ENCODE measurements at places on chromosomes 7 and 10.

- no peak for DNase-seq
Measured at GRCh38 chr10:62585211-62585775, 211.1 kb downstream of the ZNF365 start.

- DNase-seq, result no peak
Measured at GRCh38 chr7:44045226-44046014, 918 bp downstream of the DBNL start.

GRCh38 chr10:28970231-28970630 is 292.9 kb downstream of the BAMBI start:
- DNase-seq, result no peak

- no peak for DNase-seq
Measured at GRCh38 chr10:52318822-52319464, 4.9 kb downstream of the DKK1 start.

DNA sequence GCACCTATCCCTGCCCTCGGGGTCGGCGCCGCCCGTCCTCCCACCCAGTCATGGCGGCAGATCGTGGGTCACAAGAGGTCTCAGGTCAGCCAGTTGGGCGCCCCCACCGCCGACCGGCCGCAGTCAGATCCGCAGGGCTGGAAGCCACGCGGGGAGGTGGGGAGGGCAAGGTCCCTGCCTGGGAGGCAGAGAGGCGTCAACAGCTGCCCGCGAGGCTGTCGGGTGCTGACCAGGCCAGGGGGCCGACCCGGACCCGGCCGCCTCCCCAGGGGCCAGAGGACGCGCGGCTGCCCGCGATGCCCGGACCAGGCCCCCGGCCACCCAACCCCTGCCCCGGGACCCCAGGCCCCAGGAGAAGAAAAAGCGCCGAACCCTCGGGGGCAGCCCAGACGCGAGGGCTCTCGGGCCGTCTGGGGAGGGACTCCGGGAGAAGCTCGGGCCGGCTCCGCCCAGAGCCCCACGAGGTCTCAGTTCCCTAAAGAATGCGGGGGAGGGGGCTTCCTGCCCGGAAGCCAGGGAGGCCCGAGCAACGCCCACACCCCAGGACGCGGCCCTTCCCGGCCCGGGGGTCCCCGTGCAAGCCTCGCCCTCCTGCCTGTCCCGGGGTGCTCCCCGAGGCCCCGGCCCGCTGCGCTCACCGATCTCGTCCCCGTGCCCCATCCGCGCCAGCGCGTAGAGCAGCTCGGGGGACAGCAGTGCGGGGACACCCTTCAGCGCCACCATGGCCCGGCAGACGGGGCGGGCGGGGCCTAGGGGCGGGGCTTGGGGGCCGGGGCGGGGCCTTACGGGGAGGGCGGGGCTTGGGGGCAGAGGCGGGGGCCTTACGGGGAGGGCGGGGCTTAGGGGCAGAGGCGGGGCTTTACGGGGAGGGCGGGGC is at the start of gene FUOM:
TSS of gene FUOM (minus strand) at position 735 of the 877 bp plus-strand sequence. CDS start at position 723, 12 bp downstream.
- DNase-seq, result no peak

- DNase-seq, result no peak
Measured at GRCh38 chr7:158541346-158542010, 46.1 kb downstream of the PTPRN2 start.

DNA sequence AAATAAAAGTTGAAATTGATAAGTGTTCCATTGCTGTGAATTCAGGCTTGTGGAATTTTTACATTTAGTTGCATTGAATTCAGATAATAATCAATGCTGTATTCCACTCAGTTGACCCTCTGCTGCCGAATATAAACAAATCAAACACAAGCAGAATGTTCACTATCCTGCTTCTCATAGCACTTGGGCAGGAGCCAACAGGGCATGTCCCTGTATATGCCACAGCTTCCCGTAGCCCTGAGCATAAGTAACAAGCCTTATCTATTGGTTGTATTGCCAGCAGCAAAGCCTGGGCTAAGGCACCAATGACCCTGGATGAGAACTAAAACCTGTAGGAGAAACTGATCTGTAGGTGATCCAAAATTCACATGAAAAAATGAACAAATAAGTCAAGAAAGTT is 145.9 kb downstream of the ARHGAP12 start:
- DNase-seq, result no peak

DNA sequence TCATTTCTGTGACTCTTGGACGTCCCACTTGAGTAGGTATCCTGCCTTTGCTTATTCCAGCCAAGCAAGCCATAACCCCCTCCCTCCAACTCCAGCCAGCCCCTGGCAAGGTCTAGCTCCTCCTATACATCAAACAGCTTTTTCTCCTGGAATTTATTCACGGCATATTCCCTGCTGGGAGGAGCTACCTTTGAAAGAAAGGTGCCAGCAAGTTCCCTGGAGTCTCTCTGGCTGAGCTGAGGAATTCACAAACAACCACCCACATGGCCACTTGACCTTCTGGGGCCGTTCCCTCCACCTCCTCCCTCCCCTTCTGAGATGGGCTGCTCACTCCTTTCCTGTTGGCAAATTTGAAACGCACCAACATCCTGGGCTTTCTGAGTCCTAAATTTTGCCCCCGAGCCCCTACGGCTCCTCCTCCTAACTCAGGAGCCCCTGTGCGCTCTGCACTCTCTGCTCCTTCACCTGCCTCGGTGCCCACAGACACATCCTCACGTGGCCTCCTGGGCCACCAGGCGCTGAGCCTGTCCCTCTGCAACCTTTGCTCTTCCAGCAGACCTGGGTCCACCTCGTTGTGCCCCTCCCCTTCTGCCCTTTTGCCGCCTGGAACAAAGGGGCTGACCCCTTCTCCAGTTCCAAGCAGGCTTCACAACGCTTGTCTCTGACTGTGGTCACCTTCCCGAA is 48.0 kb downstream of the HSPA12A start:
- no peak for DNase-seq

- no peak for DNase-seq
Measured at GRCh38 chr10:97207756-97208346, 22.1 kb upstream of the SLIT1 start.

DNA sequence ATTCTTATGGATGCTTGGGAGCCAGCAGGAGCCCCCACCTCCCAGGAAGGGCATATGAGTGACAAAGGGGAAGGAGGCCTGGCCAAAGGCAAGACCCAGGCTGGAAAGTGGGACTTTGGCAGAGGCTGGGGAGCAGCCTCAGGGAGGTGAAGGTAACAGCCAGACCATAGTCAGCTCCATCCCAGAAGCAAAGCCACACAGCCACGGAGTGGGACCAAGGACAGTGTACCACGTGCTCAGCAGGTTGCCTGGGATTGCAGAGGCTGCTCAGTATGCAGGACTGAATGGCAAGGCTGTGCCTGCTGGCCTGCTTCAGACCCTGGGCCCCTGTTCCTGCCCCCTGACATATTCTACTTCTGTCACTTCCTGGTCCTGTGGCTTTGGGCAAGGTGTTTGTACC is 17.6 kb upstream of the GPR26 start:
- DNase-seq, result no peak

DNA sequence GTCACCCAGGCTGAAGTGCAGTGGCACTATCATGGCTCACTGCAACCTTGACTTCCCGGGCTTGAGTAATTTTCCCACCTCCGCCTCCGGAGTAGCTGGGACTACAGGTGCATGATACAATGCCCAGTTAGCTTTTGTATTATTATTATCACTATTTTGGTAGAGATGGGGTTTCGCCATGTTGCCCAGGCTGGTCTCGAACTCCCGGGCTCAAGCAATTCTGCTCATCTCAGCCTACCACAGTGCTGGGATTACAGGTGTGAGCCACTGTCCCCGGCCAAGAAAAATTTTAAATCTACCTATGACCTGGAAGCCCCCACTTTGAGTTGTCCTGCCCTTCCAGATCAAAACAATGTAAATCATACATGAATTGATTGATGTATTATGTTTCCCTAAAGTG is 38.8 kb downstream of the CCDC6 start:
- DNase-seq, result no peak

- no peak for DNase-seq
Measured at GRCh38 chr10:116925056-116925455, 75.8 kb downstream of the ENO4 start.

- no peak for DNase-seq
Measured at GRCh38 chr7:22601003-22601402, 101.0 kb upstream of the STEAP1B start.

- no peak for DNase-seq
Measured at GRCh38 chr10:23191764-23192711, at the start of gene PTF1A. TSS of gene PTF1A (plus strand) at chr10:23192312. CDS start at chr10:23192531, 219 bp downstream.

GRCh38 chr7:28180364-28181147 is at the start of gene JAZF1:
TSS of gene JAZF1 (minus strand) at chr7:28180795.
- peak; percentile 49 for DNase-seq

DNA sequence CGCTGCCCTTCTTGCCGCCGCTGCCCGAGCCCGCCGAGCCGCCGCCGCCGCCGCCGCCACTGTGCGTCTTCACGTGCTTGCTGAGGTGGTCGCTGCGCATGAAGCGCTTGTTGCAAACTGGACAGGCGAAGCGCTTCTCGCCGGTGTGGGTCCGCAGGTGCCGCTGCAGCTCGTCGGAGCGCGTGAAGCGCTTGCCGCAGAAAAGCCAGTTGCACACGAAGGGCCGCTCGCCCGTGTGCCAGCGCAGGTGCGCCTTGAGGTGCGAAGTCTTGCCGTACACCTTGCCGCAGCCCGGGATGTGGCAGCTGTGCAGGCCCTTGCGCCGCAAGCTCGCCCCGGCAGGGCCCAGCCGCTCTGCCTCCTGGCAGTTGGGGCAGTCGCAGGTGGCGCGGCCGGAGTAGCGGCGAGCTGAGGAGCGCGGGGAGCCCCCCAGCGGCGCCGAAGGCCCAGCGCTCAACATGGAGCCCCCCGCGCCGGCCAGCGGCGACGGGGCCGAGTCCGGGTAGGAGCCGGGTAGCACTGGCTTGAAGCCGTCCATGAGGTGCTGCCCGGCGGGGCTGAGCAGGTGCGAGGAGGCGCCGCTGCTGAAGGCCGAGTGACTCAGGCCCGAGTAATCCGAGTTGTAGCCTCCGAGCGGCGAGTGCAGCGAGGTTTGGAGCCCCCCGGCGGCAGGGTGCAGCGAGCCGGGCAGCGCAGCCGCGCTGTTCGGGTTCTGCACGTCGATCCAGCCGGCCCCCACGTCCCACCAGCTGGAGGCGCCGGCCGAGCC is 2.1 kb downstream of the SP8 start:
- no peak for DNase-seq

DNA sequence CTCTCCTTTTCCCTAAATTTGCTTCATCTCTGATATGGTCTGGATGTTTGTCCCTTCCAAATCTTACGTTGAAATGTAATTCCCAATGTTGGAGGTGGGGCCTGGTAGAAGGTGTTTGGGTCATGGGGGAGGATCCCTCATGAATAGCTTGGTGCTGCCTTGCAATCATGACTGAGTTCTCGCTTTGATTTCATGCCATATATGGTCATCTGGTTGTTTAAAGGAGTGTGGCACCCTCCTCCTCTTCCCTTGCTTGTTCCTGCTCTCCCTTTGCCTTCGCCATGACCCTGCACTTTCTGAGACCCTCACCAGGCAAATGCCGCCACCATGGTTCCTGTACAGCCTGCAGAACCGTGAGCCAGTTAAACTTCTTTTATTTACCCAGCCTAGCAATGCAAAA is 14.5 kb downstream of the NOBOX start:
- no peak for DNase-seq

DNA sequence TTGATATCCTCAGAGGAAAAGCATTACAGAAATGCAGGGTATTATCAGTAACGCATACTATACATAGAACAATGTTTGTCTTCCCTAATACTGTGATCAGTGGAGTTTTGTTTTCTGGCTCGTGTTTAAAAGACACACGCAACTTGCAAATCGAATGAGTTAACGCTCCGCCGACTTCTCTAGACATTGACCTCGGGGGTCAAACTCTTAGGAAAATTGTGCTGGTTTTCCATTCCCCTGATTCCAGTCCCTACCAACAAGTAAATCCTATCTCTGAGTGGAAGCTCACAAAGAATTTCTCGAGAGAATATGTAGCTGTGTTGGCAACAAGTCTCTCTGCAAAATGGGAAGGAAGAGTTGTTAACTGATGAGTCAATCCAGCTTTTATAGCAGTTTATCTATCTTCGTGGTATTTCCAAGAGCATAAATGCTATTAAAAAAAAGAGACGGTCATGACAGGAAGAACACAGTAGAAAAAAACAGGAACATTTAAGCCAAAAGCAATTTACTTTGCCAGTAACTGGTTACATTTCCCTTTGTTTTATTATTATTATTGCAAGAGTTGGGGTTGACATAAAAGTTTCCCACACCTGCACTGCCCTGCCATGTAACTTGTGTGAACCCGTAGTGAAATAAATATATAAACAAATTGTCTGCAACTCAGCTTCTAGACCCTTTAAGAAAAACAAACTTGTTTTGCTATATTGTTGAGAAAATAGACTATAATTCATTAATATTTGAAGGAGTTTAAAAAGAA is 144.4 kb downstream of the ARID5B start:
- DNase-seq, result no peak

- no peak for DNase-seq
Measured at GRCh38 chr7:115435178-115435577, 513.3 kb downstream of the MDFIC start.

- no peak for DNase-seq
Measured at GRCh38 chr7:89772276-89772675, 382.0 kb upstream of the STEAP1 start.

DNA sequence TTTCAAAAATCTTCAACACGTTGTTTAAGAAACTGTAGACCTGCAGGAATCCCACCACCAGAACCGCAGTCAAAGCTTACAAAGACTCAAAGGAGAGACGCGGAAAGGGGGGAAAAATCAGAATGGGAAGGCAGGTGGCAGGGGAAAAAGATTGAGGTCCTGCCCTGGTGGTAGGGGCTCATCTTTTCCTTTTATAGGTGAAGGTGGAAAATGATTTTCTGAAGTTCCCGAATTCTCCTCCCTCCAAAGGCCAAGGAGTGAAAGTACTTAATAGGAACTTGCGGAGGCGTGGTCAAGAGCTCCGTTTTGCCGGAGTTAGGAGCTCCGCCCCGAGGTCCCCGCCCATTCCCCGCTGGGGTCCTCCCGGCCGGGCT is 724 bp downstream of the BBIP1 start:
- no peak for DNase-seq

DNA sequence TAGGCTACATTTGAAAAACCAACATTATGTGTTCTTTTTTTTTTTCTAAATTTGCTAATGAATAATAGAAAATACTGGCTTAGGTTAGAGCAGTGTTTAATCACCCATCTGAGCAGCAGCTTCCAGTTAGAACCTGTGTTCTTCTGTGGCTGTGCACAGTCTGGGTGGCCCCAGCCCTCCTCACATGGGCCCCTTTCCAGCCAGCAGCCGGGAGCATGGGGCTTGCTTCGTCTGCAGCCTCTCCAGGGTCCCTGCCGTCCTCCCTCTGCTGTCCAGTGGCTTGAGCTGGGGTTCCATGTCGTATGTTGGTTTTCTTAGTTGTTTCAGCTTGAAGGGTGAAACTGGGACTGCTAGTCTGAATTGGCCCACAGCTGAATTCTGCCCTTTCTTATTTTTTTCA is 37.3 kb downstream of the BNIP3 start:
- no peak for DNase-seq

DNA sequence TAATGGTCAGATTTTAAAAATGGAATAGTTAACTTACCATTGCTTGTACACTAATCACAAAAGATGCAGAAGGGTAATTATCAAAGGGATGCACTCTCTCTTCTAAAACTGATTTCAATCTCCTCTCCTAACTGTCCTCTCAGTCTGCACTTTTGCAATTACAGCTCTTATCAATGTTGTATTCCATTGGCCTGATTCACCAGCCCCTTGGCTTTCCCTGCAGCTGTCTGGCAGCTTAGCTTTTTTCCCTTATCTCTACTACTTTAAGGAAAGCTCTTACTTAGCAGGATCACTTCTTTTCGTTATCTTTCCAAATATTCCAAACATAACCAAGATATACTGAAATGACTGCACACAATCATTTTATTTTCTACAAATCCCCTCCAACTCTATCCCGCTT is 448.8 kb downstream of the GRM8 start:
- DNase-seq, result no peak
